ENCODE measurements at places on chromosomes 3 and 15.

DNA sequence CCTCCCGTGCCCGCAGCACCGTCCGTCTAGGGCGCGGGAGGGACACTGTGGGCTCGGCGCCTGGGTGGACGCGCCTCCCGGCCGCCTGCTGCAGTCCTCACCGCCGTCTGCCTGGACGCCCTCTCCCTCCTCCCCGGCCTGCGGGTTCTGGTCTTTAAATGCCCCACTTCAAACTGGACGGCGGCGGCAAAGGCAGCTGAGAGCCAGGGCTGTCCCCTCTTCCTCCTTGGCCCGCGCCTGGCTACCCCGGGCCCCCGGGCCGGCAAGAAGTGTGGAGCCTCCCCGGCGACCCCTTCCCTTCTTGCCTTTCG is 426 bp downstream of the CBLB start:
- DNase-seq: no peak

GRCh38 chr3:113454057-113454456 is 12.8 kb upstream of the CFAP44 start:
- DNase-seq: no peak

DNA sequence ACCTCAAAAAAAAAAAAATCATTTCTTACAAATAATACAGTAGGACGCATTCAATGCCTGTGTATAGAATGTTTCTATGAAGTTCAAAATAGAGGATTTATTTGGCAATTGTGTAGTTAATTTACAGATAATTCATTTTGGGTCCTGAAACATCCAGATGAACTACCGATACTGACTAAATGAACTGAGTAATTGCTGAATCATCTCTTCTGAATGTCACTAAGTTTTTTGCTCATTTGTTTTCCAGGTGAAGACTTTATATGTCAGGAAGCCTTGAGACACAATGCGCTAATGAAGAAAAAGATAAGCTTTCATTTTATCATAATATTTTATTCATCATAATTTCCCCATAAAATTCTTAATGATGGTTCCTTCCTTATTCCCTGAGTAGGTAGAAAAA is 39.7 kb downstream of the PCOLCE2 start:
- no peak for DNase-seq

DNA sequence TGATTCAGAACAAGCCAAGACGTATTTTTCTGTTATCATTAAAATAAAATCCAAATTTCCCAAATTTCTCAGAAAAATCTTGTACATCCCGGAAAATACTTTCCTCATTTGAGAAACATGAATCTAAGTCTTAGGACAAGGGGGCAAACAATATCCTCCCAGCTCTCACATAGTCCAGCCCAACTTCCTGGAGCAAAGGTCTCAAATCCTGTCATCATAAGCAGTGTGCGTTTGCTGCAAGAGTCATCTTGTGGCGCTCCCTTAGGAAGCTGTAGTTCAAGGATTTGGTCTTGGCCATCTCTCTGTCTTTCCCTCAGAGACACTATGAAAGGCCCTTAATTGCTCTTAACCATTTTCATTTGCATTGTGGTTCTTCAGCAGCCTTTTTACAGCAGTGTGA is 57.5 kb upstream of the GSK3B start:
- DNase-seq: no peak

DNA sequence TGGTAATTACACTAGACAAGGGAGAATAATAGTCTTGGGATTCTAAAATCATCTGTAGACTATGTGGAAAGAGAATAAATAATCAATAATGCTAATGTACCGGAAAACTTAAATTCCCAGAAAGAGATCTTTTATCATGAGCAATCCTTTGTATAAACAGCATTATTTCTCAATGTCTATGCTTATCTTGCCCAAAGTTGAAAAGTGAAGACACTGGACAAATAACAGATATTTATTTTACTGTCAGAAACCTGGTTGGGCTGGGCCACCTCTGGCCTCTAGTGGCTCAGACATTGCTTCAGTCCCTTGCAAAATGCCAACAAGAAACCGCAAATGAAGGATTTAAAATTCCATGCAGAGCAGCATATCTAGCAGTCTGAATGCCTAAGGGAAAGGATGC is 409.9 kb downstream of the FHIT start:
- peak; percentile 44 for DNase-seq

DNA sequence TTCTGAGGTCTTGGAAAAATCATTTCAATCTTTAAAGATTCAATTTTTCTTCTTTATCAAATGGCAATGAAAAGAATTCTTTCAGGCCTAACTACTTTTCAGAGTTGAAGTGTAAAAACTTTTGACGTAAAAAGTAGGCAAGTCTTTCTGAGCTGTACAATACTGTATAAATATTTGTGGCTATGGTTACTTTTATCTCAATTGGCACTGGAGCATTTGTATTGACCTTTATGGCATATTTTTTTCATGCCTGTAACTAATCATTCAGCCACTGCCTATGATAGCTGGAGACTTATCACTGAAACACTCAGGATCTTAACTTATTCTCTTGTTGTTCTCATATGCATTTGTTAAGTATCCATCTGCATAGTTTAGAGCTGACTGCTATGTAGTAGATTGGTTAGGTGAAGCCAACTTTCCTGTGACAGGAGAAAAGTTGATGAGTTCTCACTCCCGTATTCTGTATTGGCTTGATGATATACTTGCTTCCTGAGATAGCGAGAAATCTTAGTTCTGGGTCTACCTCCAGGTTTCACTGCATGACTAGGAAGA is 290.4 kb upstream of the TBL1XR1 start:
- DNase-seq: no peak

- no peak for DNase-seq
Observed at GRCh38 chr3:11228041-11228440, 44.2 kb upstream of the ATG7 start.

DNA sequence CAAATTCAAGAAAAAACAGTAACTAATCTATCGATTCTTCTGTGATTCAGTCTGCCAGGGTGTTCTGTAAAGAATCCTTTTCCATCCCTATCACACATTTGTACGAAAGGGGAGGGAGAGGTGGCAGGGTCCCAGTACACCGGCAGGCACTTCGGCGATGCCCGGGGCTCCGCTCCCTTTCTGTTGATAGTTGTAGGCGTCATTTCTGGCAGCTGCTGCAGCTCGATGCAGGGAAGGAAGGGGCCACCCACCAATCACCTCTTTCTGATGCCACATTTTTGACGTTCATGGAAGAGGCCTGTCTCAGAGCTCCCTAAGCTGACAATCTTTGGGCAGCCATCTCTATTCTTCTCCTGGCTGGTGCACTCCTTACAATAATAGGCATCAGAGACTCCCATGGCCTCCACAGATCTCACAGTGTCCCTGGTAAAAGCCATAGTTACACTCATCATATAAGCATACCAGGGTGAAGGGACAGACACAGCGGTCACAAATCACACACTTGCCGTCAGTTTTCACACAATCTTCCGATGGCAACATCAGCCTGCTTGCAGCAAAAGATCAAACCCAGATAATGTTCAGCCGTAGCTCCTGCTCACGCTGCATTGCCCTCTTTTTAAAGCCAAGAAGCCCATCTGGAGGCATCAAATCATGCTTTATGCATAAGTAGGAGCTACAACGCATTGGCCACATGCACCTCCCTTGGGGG is 60.8 kb upstream of the ZBTB38 start:
- DNase-seq: no peak

DNA sequence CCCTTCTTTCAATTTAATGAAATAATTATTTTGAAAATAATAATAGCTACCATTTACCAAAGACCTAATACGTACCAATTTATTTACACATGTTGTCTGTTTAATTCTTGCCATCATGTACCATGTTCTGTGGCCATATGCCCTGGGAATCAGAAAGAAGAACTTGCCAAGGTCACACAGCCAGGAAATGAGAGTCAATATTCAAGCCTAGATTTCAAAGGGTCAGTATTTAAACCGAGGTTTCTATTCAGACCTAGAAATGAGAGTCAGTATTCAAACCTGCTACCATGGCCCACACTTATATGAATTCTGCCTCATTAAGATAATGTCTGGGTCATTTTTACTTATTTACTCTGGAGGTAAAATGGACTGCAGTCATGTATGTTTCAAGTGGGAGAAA is 103.6 kb upstream of the TBL1XR1 start:
- no peak for DNase-seq

DNA sequence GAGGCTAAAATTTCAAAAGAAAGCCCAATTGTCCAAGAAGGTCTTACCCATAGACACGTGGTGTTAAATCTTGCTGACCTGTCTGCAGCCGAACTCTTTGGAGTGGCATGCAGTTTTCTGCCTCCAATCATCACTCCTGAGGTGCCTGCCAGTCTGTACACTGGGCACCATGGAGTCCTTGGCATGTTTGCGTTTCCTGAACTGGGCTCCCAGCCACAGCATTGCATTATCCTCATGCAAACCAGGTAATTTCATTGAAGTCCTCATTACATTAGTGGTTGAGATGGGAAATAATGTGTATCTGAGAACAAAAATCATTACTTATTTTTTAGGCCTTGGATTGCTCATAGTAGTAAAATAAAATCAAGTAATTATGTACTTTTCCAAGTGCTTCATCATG is 152.3 kb downstream of the AKAP13 start:
- no peak for DNase-seq

DNA sequence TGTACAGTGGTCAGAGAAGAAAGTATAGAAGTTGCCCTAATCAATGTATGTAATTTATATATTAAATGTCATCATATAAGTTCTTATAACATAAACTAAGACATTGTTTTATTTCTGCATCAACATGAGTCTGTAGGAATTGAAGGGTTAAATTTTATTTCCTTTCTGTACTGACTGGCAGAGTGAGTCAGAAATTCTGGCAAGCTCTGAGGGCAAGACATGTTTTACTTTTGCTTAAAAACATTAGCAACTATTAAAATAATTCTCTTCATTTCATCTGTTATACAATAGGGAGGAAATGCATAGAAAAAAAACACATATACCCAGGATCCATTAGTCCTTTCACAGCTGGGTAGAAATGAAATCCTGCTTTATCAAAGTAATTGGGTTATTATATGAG is 171.4 kb upstream of the ALCAM start:
- DNase-seq: peak; percentile 4

DNA sequence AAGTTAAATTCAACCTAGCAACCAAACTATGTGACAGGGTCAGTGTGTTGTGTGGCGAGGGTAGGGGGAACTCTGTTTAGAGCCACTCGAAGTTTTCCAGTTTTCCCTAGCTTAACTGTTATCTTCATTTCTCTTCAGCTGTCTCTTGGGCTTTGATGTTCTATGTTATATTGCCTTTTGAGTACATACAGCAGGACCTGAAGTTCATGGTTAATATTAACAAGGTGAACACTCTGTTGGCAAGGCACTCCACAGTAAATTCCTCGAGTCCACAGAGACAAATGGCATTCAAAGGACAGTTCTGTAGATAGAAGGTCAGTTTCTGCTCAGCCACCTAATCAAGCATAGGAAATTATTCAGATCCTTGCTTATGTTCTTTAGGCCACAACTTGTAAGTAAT is 147.9 kb upstream of the DPH6 start:
- DNase-seq: no peak

DNA sequence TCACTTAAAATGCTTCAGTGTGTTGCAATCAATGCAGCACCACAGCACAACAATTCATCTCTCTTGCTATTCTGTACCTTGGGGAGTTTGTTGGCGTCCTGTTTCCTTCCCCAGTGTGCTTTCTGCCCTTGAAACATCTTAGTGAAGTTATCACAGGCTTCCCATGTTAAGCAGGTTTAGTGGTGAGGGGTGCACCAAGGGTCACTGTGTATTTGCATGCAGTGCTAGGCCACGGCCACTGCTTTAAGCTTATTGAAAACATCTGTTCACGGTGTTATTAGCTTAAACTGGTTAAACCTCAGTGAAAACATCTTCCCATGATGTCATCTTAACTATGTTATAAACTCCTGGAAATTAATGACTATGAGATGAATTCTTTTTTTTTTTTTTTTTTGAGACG is 217.3 kb upstream of the GOLIM4 start:
- no peak for DNase-seq

DNA sequence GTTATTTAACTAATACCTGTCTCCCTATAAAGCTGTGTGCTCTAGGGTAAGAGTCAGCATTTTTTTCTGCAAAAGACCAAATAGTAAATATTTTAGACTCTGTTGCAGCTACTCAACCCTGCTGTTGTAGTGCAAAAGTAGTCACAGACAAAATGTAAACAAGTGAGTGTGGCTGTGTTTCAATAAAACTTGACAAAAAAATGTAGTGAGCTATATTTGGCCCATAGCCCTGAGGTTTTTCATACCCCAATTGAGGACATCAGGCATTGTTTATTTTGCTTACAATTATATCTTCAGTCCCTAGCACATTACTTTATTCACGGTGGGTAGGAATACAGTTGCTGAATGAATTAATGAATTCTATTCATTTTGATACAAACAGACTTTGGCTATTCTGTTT is 58.7 kb upstream of the TBC1D5 start:
- DNase-seq: no peak

DNA sequence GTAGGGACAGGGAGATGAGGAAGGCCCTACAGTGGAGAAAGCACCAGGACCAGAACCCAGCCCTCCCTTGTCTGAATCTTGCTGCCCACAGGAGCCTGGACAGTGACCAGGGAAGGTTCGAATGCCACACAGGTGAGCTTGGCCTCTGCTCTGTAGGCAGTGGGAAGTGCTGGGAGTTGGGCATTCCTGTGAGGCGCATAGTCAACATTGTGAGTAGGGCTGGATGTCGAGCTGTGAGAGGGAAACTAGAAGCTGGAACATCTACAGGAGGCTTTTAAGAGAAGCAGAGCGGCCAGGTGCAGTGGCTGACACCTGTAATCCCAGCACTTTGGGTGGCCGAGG is 20.3 kb upstream of the ALAS1 start:
- DNase-seq: no peak

- DNase-seq: no peak
Observed at GRCh38 chr3:59695860-59696259, 646.0 kb upstream of the CFAP20DC start.

DNA sequence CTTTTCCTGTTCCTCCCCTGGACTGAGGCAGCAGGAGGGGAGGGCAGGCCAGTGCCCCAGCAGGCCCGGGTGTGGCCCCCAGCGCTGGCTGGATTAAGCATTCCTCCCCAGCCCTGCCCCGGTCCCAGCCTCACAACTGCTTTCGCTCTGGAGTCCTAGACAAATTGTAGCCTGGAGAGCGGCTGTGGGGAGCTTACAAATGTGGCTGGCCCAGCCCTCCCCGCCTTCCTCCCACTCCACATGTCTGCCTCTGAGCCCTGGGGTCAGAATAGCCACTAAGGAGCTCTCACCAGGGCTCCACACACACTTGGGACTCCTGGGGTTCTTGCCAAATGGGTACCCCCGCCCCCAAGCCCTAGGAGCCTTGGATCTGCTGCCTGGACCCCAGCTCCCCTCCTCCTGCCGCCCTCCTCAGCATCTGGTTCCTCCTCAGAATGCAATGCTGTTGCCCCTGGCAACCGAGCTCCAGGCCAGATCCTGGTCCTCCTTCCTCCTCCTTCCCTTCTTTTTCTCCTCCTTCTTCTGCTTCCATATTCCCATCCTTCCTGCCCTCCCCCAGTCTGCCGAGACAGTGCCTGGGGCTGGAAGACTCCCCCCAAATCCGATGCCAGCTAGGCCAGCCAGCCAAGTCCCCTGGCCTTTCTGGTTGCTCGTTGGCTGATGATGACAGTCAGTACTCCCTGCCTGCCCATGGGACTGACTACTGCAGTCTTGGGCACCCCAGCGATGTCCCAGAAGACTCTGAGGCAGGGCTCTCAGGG is 91.1 kb downstream of the LINGO1 start:
- no peak for DNase-seq

Measured in non-pigmented ciliary epithelial cell (primary cell).